ENCODE measurements at places on chromosomes 1 and 21. TPM values are rescaled to one million over a fixed set of nuclear protein-coding genes. Genes with fewer than 3 reads are reported as not detected.
A peak's percentile ranks its signal among the peaks of the same experiment; 100 is the strongest.

AZIN2 gene
- 32.7 TPM for total RNA-seq

DNA sequence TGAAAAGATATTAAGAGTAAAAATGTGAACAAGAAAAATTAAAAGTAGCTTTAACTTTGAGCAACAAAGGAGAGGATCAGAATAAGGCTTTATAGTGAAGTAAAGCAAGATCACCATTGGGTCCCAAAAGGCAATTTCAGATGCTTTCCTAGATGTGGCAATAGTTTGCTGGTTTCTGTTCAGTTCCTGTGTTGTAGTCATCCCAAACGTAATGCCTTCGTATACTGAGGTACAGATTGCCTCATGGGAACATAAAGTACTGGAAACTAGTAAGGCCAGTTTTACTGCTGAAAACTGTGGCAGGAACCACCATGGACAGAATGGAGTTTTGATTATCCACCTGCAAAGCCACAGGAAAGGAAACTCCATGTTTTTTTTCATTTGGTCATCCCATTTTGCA lies 283.5 kb upstream of the SGIP1 start:
- DNase-seq, result no peak

GRCh38 chr1:29260531-29260930 lies 24.2 kb downstream of the PTPRU start:
- DNase-seq, result no peak

DNA sequence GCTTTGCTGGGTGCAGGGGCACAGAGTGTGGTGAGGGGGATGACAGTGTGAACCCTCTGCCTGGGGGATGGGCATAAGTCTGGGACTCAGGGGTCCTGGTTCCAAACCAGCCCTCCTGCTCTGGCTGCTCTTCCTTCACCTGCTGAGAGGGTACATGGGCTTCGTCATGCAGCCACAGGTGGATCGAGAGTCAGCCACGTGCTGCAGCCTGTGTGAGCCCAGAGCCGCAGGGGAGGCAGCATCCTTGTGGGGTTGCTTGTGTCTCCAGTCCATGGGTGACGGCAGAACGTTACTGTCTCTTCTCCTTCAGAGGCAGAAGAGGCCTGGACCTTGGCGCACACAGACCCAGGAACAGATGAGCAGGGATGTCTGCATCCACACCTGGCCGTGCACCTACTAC lies 12.1 kb downstream of the SNAP47 start:
- DNase-seq, result no peak

TLCD4 gene
- total RNA-seq, result 68.8 TPM

LCE2C gene
- not detected for total RNA-seq

DNA sequence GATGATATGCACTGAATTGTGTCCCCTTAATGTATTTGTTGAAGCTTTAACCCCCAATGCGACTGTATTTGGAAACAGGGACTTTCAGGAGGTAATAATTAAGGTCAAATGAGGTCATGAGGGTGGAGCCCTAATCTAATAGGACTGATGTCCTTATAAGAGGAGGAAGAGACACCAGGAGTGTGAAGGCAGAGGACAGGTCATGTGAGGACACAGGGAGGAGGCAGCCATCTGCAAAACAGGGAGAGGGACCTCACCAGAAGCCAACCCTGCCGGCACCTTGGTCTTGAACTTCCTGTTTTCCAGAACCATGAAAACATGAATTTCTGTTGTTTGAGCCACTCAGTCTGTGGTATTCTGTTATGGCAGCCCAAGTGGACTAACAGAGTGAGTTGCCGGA lies 15.3 kb downstream of the SYF2 start:
- DNase-seq, result no peak

IFI44L gene
- 3.3 TPM for total RNA-seq

GRCh38 chr1:224203243-224204016 lies 20.4 kb downstream of the DEGS1 start:
- peak; percentile 34 for DNase-seq

ADAM30 gene
- not detected for total RNA-seq

SLC1A7 gene
- total RNA-seq, result 1.6 TPM

HES3 gene
- not detected for total RNA-seq

DNA sequence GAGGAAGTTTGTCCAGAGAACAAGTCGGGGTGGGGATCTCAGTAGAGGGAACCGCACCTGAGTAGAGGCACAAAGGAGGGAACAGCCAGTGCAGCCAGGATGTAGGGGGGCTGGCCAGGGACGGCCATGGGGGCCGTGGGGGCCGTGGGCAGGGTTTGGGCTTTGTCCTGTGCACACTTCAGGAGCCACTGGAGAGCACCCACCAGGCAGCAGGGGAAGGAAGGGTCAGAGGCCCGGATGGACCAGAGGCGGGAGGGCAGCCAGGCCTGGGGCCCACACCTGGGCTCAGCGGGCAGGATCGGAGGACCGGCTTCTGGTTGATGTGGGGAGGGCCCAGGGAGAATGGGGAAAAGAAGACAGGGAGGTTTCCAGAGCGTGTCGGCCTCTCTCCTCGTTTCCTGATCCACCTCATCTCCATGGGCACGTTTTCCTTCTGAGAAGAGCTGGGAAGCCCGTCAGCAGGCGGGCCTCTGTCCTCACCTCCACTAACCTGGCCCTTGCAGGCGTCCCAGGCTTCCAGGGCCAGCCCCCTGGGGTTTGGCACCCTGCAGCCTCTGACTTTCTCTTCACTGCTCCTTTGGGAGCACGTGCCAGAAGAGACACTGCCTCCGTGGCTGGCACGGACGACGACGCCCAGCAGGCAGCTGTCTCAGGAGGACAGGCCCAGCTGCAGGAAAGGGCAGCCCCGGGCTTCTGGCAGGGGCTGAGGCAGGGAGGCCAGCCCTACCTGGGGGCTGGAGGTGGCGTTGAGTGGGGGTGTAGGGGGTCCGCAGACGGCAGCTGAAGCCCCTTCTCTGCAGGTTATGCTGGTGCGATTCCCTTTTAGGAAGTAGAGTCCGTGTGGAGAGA lies 16.8 kb upstream of the PDXK start:
- no peak for DNase-seq

DNA sequence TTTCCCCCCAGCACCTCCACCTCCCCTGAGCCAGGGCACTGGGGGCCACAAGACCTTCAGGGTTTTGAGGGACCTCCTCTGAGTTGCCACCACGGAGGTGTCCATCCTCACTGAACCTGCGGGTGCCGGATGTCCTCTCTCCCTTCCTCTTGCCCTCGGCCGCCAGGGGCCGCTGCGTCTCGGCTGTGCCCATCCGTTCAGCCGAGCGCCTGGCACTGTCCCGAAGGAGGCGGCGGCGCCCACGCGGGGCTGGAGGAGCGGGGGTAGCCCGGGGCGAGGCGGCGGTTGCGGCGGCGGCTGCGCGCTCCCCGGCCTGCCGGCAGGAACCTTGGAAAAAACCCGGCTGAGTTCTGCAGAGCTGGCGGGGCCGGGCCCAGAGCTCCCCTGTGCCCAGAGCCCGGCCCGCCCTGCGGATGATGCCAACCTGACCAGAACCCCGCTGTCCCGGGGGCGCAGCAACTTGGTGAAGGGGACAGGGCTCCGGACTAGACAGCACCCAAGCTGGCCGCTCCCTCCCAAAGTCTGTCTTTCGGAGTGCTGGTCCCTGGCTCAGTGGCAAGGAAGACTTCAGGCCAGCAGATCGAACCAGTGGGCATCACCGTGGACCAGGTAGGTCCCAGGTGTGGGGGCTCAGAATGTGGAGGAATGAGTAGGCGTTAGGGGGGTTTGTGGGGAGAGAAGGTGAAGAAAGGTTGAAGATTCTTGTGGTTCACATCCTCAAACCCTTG lies 3.7 kb upstream of the PPM1J start:
- DNase-seq, result peak; percentile 87

DNA sequence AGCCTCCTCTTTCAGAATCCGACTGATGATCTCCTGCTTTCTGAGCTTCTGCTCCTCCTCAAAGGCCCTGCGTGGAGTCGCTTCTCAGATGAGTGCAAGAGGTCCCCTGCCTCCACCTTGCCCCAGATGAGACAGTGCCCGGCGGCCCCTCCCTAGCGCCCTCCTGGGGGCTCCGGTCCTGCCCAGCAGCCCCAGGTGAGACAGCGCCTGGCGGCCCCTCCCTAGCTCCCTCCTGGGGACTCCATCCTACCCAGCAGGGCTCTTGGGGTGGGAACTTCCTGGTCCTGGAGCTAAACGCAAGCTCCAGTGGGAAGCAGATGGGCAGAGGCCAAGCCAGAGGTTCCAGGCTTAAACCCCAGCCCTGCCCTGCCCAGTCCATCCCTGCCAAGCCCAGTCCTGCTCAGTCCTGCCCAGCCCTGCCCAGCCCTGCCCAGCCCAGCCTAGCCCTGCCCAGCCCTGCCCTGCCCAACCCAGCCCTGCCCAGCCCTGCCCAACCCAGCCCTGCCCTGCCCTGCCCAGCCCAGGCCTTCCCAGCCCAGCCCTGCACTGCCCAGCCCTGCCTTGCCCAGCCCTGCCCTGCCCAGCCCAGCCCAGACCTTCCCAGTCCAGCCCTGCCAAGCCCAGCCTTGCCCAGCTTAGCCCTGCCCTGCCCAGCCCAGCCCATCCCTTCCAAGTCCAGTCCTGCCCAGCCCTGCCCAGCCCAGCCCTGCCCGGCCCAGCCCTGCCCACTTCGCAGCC lies 34.6 kb downstream of the CFAP74 start:
- DNase-seq, result no peak

F11R gene
- total RNA-seq, result 91.7 TPM

SNAPIN gene
- total RNA-seq, result 36.8 TPM

LCE1A gene
- total RNA-seq, result not detected

DNA sequence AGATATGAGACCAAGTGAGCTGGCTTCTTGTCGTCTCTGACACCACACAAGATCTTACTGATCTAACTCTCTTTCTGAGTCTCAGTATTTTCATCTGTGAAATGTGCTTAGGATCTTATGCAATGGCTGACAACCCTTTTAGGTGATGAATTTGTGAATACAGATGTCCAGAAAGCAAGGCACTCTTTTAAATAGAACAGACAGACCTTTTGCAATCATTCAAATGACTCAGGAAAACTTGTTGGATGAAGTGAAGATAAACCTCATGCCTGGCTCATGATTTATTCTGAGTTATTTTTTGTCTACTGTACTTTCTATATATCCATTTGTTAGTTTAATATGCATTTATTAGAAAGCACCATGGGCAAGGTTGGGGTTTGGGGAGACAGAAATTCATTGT lies 411.3 kb downstream of the PTPRU start:
- DNase-seq, result no peak

TMCC2 gene
- total RNA-seq, result 1.2 TPM

- DNase-seq, result no peak
Measured at GRCh38 chr1:193181536-193181935, 4.9 kb downstream of the B3GALT2 start.

ADAMTS5 gene
- total RNA-seq, result 8.6 TPM

GRCh38 chr1:226532553-226532952 lies 16.0 kb upstream of the STUM start:
- DNase-seq, result no peak

S100A2 gene
- 2.2 TPM for total RNA-seq

DNA sequence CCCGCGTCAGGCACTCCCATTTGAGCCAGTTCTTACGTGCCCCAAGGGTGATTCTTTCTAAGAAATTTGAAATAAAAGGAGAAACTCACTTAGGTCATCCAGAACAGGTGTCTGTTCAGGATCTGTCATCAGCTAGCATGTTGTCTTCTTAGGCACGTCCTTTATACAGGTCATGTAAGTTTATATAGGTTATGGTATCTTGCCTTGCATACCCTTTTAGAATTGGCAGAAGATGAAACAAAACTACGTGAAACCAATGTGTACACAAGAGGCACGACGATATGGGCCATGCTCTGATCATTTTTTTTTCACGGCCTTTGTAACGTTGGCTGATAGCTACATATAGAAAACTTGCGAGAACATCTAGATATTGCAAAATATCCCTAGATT lies 579 bp upstream of the GTF2B start:
- DNase-seq, result no peak

DNA sequence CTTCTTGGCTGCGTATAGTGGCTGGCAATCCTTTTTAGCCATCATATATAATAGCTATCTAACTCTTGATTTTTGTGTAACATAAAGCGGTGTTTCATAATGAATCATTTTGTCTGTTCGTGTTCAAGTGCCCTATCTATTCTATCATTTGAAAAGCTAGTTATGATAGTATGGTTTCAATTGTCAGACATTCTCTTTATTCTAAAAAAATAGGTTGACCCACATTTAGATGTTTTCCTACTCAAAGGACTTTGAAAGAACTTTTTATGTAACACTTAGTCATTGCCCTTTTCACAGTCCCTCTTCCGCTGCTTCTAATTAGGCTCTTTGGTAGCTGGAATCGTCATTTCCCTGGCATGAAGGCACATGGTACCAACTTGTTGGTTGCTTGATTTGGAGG lies 272.2 kb upstream of the B3GALT2 start:
- no peak for DNase-seq

DNA sequence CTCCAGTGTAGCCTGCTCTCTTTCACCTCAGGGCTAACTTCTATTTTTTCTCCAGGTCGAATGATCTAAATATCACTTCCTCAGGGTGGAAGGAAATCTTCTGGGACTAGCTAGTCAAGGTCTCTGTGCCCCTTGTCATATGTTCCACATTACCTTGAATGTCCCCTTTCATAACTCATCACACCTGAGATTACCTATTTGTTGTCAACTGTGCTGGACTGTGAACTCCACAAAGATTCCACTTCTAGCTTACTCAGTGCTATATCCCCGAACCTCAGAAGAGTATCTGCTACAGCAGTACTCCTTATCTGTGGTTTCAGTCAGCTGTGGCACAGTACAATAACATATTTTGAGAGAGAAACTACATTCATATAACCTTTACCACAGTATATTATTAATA lies 14.6 kb upstream of the SYNJ1 start:
- no peak for DNase-seq

MANEAL gene
- total RNA-seq, result 1.1 TPM

DNA sequence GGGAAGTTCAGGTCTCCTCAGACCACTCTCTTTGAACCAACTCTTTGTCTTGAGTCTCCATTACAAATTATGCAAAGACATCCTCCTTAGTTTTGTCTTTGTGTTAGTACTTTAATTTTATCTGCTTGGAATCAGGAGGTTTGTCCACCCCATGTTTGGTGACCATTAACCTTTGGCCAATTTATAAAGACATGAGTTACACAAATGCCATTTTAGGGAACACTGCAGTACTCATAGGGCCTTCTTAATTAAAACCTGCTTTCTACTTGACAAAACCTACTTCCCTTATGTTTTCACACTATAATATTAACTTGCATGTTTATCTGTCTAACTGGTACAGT lies 7.9 kb upstream of the CDC73 start:
- DNase-seq, result no peak

GRCh38 chr1:67844988-67845387 lies 11.7 kb upstream of the GNG12 start:
- no peak for DNase-seq

DNA sequence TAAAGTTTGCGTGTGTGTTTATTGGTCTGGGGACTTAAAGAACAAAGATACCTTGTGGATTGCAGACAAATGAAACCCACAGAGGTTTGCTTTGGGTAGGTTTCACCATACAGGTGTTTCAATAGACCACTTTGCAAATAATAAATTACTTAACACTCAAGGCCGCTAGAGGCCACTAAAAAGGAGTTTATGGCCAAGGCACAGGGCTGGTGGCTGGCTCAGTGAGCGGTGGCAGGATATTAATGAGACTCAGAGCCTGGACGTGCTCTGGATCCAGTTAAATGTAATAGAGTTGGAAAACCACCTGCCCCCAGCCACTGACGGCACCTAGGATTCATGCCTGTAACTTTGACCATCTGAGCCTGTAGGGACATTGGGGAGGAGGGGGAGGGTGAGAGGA lies 44.5 kb downstream of the LRRC38 start:
- DNase-seq, result no peak

GRCh38 chr1:111116496-111116895 lies 23.4 kb downstream of the DRAM2 start:
- no peak for DNase-seq
